Caki2 (cell line): ENCODE measurements at places on chromosomes 16 and 17.

GRCh38 chr16:11289202-11289601 is 8.1 kb upstream of the PRM1 start:
- no peak for DNase-seq

- DNase-seq = no peak
Observed at GRCh38 chr17:48617471-48618255, 2.6 kb upstream of the HOXB8 start.

DNA sequence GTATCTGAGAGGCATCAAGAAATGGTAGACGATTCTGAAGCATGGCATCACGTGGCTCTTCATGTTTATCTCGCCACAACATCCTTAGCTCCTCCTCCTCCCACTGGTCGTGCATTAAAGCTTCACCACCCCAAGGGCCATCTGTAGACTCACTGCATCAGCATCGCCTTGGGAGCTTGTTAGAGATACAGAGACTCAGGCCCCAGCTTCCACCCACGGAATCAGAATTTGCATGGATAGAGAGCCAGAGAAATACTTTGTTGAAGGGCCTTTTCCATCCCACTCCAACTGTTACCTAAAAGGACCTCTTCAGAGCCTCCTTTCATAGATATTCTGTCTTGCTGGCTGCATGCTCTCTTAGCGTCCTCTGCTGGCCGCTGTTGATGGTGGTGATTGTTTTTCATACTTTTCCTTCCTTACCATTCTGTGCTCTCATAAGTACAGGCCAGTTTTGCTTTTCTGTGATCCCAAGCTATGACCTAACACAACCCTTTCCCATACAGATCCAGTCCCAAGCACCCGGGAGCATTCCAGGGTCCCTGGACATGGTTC is 1049.4 kb upstream of the EEF2KMT start:
- DNase-seq = no peak

DNA sequence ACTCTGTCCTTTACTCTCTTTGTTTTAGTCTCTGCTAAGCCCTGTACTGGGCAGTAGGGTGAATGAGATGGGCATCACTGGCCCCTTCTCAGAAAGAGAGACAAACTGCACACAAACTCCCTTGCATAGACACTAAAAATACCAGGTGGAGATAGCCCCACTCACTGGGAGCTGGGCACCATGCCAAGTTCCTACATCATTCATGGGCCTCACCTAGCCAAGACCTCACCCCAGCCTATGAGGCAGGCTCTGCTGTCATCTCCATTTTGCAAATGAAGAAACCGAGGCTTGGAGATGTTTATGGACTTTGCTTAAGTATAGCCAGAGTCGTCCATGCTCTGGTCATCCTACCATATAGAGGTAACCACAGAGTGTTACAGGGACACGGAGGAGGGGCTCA is 499.8 kb upstream of the CDH11 start:
- DNase-seq = no peak

- no peak for DNase-seq
Observed at GRCh38 chr16:65342231-65342866, 220.5 kb upstream of the CDH11 start.

DNA sequence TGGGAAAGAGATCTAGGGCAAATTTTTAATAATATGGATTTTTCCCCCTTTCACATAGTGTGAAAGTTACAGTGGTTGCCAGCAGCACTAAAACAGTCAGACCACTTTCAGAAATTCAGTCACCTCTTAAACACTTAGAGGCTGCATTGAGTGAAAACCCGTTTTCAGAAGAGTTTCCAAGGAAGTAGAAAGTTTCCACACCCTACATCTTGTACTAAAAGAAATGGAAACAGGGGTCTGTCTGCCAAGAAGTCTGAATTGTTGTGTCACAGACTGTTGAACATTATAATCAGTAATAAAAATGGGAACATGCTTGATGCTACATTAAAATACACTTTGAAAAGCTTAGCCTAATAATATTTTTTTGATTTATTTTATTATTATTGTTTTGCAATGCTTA is 278.9 kb upstream of the KCNJ16 start:
- no peak for DNase-seq

DNA sequence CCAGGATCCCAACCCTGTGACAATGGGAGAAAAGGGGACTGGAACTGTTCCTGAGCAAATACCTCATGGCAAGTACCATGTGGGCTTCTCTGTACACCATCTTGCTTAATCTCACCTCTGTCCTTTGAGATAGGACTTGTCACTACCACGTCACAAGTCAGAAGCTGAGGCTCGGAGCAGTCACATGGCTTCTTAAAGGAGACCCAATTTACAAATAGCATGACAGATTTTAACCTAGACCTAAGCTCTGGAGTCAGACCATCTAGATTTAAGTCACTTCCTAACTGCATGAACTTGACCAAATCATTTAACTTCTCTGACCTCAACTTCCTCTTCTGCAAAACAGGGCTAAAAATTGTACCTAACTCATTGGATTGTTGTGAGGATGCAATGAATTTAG is 36.0 kb upstream of the CCL1 start:
- DNase-seq = no peak

DNA sequence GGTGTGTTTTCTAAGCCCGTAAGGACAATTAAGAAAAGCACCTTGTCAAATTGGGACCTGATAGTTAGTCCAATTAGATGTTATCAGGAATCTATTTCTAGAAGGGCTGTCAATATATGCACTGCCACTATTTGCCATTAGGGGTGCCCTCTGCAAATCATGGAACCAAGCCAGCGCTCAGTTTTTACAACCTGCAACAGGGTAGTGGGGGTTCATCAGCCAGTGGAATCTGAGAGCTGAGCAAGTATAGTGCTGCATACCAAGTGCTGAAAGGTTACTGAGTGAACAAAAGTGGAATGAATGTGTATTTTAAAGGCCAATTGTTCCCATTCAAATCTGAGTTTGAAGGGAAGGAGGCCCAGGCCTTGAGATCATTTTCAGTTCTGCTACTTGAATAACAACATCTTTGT is 10.4 kb downstream of the PRR11 start:
- no peak for DNase-seq

DNA sequence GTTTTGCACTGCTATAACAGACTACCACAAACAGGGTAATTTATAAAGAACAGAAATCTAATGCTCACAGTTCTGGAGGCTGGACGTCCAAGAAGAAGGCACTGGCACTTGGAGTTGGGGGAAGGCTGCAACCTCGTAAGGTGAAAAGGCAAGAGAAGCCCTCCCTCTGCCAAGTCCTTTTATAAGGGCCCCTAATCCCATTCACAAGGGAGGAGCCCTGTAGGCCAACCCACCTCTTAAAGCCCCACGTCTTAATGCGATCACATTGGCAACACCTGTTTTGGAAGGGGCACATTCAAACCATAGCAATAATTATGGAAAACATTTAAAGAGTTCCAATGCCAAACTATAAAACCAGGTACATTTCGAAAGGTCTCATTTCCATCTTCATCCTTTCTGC is 5.2 kb downstream of the PKD1L3 start:
- no peak for DNase-seq

GRCh38 chr16:67429053-67429798 is 1.7 kb upstream of the HSD11B2 start:
- no peak for DNase-seq

- no peak for DNase-seq
Observed at GRCh38 chr16:75225092-75225491, 6.3 kb downstream of the CTRB1 start.

GRCh38 chr17:64787921-64788271 is 125.8 kb upstream of the SMURF2 start:
- DNase-seq = no peak

DNA sequence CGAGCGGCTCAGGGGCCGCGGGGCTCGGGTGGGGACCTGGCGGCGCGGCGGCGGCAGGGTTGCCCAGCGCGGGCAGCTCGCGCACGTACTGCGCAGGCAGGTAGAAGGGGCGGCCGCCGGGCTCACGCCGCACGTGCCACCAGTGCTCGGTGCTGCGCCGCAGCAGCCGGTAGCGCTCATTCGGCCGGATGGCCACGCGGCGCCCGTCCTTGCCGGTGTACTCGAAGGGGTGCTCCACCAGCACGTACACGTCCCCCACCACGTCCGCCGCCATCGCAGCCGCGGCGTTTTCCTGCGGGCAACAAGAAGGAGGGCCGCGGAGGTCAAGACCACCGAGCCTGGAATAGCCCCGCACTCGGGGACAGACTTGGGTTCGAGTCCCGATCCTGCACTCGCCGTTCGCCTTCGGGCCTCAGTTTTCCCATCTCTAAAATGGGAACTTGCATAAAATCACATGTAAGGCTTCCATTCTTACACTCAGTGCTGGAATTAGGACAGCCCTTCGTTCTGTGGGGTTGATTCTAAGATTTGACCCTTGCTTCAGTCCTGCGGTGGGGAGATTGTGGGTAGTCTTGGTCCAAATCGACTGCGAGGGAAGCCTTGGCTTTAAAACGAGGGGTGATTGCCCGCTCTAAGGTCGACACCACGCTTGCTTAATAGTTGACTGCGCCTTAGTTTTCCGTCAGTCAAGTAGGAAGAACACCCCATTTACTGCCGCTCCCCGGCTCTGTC is 2.5 kb downstream of the ARHGAP27 start:
- no peak for DNase-seq

- no peak for DNase-seq
Observed at GRCh38 chr17:13776027-13776551, 174.4 kb upstream of the HS3ST3A1 start.

DNA sequence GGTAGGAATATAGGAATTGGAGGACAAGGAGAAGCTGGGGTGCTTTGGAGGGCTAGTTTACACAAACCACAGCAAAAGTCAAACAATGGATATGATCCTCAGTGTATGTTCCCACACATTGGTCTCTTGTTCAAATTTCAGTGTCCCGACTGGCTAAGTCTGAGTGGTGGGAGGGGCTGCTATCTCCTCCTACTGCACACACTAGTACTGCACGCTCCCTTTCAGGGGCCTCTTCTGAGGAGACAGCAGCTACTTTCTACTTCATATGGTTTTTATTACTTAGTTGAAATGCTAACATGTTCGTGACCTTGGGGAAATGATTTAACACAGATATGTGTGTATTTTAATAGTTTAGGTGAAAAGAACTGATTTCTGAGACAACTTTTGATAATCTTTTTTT is 18.8 kb upstream of the KRT10 start:
- DNase-seq = no peak

DNA sequence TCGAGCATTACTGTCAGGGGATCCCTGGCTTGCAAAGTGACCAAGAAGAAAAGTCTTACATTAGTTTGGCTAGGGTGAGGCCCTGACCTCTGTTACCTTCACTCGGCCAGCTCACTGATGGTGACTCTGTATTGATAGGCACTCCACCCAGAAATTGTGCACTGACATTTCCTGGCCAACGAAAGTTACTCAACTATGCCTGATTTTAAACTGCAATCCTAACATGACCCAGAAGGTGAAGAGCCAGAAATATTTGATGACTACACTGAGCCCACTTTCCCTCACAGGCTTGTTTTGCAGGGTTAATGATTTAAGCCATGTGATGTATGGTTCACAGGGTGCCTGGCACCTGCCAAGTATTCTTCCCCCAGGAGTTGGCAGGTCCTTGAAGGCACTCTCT is 208.2 kb upstream of the MAF start:
- peak; percentile 65 for DNase-seq

- no peak for DNase-seq
Observed at GRCh38 chr17:39929646-39930407, 2.3 kb downstream of the LRRC3C start.

- no peak for DNase-seq
Observed at GRCh38 chr17:68292689-68293040, 1.4 kb downstream of the ARSG start.

- DNase-seq = peak; percentile 23
Observed at GRCh38 chr17:9240659-9241370, 219.5 kb downstream of the NTN1 start.

- no peak for DNase-seq
Observed at GRCh38 chr16:89706518-89707260, 5.2 kb upstream of the SPATA2L start.

DNA sequence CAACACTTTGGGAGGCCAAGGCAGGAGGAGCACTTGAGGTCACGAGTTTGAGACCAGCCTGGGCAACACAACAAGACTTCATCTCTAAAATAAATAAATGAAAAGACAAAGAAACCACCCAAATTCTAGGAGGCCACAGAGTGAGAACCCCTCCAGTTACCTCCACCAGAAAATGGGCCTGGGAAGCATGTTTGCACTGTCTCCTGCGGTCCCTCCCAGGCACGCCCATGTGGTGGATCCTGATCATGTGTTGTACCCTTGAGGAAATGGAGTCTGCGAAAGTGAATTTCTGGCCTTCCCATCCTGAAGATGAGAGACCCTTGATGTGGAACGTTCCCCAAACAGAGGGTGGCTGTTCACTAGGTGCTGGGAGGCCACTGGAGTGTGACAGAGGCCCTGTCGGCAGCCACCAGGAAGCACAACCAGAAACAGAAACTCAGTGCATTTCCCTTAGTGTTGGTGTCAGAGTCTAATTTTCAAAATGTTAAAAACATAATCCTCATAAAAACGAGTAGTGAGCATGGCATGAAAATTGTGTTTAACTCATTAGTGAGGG is 19.2 kb upstream of the USP22 start:
- no peak for DNase-seq

DNA sequence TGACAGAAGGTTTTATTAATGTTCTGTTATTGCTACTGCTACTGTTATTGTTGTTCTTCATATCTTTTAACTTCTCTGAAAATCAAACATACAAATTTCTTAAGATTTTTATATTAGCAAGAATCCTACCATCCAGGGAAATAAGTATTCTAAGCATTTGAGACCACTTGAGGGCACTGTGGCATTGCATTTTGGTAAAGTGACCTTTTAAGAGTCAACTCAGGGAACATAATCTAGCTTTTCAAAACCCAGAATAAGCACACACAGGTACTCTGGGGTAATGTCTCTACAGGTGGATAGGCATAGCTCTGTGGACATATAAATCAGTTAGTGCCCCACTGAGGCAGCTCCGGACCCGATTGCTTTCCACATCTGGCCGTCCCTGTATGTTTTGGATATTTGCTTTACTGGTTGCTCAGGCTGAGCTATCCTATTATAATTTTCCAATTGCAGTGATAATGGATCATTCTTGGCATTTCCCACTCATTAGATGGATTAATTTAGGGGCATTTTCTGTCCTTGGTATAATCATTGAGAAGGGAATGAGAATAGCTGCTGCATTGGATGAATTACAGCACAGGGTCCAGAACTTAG is 1425.1 kb upstream of the CDH8 start:
- DNase-seq = peak; percentile 21

DNA sequence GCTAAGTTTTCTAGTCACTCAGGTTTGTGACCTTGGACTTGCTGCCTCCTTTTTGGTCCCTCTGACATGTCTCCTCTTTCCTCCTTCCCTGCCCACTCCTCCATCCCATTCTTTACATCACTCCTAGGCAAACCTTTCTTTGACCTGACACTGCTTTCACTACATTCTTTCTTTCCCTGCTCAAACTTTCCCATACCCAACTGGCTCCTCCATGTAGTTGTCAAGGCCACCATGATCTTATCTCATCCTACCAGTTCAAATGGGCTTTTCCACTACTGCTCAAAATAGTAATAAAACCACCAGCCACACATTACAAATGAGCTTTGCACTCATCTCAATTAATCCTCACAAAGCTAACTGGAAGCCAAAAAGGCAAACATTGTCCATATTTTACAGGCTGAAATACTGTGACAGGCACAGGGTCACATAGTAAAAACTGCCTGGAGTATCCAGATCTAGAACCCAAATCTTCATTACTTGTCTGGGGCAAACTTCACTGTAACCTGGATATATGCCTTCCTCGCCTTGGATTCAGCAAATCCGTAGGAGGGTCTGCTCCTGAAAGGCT is 14.4 kb downstream of the MRPS23 start:
- DNase-seq = no peak
